Stimulated activated CD4-positive, alpha-beta T cell treated with anti-CD3 and anti-CD28 coated beads, Interleukin-1b, Interleukin-23, amount 100 ng/mL, for 24 hours (primary cell): ENCODE measurements at places on chromosomes 2 and 18.

GRCh38 chr18:24112464-24112863, 26.4 kb upstream of the CABYR start:
- no peak for DNase-seq

DNA sequence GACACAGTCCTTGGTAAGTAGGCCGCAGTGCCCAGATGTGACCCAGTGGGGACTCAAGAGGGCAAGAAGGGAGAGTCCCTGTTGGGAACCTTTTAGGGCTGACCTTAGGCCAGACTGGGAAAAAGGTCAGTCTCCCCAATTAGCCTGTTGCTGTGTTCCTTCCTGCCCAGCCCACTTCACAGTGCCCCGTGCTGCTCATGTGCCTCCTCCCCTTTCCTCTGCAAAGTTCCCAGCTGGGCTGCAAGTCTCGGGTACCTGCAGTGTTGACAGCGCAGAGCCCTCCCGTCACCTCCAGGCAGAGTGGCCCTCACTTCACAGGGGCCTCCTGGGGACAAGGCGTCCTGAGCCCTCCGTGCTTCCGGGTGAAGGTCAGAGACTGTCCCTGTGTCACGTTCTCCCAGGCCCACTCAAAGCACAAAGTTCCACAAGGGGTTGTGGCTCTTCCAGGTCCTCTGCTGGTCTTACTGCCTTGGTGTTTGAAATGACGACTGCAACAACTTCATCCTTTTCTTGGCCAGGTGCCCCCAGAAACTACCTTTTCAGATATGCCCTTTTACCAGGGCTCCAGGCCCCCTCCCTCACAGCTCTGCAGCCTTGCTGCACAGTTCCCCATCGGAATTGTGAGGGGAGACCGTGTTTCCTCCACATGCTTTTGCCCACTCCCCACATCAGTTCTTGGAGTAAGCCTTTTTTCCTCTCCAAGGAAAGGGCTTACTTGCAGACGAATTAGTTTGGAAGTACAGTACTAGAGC, 225.8 kb downstream of the ALPK2 start:
- no peak for DNase-seq

- no peak for DNase-seq
Measured at GRCh38 chr2:101052147-101052546, 50.1 kb downstream of the RPL31 start.

- DNase-seq, result no peak
Measured at GRCh38 chr2:16882706-16883105, 217.1 kb upstream of the CYRIA start.

GRCh38 chr2:234038076-234038802, 12.3 kb upstream of the SPP2 start:
- no peak for DNase-seq

- DNase-seq, result no peak
Measured at GRCh38 chr2:225920621-225921220, 521.2 kb downstream of the NYAP2 start.

DNA sequence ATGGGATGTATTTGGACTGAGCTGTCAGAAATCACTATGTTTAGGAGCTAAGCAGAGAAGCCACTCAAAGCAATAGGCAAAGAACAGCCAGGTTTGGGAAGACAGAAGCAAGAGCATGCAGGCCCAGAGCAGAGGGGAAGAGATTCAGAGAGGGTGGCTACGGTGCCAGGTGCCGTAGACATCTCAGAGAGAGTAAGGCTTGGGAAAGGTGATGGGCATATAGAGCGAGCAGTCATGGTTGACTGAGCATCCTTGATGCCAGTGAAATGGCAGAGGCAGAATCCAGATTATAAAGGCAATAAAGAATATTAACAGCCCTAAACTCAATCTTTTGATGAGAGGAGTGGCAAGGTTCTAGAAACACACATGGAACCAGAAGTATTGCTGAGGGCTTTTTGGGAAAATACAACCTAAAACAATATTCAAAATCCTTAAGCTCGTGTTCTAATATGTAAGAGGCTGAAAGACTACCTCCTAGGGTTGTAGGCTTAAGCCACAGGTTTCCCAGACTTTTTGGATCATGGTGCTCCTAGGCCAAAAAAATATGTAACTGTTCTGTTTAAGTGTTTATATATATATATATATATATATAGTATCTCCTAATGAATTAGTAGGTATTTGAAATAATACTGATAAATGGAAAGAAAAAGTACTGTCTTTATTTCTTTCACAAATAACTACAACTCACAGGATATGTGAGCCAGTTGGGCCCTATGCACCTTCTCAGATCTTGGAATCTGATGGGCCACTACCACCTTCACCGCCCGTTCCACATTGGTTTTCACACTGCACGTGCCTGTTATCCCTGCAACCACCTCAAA, 113.3 kb downstream of the MYCN start:
- no peak for DNase-seq

GRCh38 chr2:134689315-134689714, 29.5 kb downstream of the TMEM163 start:
- no peak for DNase-seq

- DNase-seq, result no peak
Measured at GRCh38 chr2:59570818-59571217, 982.6 kb downstream of the BCL11A start.
